NCI-H446 (cell line): ENCODE measurements at places on chromosomes 2 and 18.
A peak's percentile ranks its signal among the peaks of the same experiment; 100 is the strongest.

GRCh38 chr2:228447266-228447915 lies 265.9 kb upstream of the SPHKAP start:
- no peak for DNase-seq

DNA sequence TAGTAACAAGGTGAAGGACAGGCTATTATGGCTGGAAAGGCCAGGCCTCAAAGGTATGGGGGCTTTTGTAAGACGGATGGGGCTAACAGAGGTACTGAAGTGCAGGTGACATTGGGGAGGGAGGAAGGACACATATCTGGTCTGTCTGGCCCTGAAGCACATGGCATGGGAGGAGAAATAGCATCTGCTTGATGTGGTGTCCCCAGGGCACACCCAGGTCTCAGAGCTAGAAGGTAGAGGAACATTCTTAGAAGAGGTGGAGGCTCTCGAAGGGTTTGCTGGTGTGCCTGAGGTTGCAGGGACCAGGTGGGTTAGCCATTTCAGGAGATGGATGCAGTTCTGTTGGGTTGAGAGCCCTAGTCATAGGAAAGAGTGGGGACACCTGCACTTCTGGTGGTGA lies 9.5 kb downstream of the RALB start:
- no peak for DNase-seq

- DNase-seq, result no peak
Measured at GRCh38 chr2:114762986-114763385, 320.5 kb downstream of the DPP10 start.

GRCh38 chr18:26992926-26993325 lies 127.4 kb upstream of the AQP4 start:
- DNase-seq, result no peak

GRCh38 chr2:170950221-170950761 lies 21.2 kb downstream of the GORASP2 start:
- no peak for DNase-seq

GRCh38 chr2:170481201-170481600 lies 233.9 kb upstream of the SP5 start:
- DNase-seq, result no peak

GRCh38 chr2:17051538-17051937 lies 385.9 kb upstream of the CYRIA start:
- DNase-seq, result peak; percentile 47

DNA sequence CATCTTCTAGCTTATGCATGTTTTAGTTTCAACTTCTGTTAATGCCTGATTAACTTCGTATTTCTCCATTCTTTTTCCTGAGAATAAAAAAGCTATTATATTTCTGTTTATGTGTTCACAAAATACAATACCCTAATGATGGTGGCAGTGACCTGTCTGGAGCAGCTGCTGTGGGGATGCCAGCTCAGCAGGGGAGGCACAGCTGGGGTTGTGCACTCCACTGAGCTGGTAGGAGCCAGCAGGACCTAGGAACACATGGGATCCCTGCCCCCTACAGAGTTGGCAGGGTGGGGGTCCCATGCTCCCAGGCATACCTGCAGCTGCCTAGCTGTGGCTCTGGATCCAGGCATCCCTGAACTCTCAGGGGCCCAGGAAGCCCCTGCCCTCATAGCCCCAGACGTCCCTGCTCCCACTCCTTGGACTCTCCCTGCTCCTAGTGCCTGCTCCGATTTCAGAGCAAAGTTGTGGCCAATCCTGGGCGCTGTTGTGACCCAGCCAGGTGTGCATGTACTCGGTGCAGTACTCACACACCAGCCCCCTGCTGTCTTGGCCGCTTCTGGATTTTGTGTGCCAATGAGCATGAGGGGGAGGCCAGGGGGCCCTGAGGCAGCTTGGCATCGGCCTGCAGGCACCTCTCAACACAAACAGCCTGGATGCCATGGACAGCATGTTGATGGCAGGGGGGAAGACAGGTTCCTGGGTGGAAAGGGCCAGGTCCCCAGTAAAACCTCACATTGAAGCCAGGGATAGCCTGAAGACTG lies 546.0 kb downstream of the ZNF804A start:
- DNase-seq, result no peak

DNA sequence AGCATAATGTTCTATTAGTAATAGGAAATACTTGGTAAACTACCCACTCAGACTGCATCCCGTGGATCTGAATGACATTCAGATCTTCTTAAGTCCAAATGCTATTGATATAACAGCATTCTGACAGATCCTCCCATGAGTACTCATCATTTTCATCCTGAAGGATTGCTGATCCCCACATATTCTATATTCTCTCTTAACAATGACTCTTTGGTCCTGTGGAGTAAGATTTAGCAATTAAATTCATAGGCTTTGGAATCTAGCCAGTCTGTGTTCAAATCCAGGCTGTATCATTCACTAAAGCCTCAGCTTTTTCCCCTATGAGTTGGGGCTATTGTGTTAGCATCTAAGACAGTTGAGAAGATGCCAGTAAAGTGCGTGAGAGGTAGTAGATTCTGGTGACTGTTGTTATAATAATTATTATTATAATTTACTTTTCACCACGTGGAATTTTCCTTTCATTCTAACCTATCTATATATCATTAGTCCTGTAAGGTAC lies 591.3 kb upstream of the SYT4 start:
- DNase-seq, result no peak

- DNase-seq, result no peak
Measured at GRCh38 chr2:144824306-144825080, 304.6 kb upstream of the ZEB2 start.

DNA sequence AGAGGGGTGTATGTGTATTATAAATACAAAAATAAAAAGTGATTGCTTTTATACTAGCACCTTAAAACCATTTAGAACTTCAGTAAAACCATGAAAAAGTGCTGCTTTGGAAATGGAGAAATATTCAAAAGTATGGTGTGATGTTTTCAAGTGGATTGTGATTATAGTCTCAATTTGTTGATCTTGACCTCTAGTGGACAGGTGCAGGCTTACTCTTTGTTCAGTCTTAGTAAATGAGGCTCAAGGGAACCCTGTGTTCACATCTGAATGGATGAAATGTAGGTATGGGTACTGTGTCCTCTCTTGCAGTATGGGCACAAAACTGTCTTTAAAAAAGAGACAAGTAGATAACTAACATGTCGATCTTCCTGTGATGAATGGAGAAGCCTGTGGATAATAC lies 145.8 kb downstream of the MCFD2 start:
- DNase-seq, result no peak

GRCh38 chr2:19868701-19869580 lies 32.8 kb downstream of the TTC32 start:
- DNase-seq, result no peak

- DNase-seq, result no peak
Measured at GRCh38 chr2:5759949-5760348, 67.8 kb downstream of the SOX11 start.

- DNase-seq, result no peak
Measured at GRCh38 chr18:36130039-36130831, 536 bp downstream of the ELP2 start.

DNA sequence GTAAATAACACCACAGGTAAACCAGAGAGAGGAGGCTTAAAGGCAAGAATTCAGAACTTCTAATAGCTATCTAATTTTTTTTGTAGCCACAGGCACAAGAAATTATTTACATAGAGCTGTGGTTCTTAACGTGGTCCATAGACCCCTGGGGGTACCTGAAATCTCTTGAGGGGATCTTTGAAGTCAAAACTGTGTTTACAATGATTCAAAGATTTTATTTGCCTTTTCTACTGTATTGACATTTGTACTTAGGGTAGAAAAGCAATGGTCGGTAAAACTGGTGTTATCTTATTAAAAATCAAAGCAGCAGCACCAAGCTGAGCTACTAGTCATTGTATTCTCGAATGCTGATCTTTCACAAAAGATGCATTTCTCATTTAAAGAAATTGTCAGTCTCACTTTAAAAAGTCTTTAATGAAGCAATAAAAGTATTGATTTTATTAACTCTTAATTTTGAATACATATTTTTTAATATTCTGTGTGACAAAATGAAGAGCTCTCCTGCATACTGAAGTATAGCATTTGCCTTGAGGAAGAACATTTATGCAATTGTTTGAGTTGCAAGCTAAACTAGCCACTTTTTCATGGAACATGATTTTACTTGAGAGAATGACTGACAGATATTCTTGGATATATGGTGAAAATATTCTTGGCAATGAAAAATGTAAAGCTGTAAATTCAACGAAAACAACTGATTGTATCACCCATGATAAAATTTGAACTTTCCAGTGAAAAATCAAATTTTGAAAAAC lies 25.6 kb upstream of the KLHL14 start:
- DNase-seq, result no peak
